ENCODE measurements at places on chromosomes 2 and 18. TPM values are rescaled to one million over a fixed set of nuclear protein-coding genes. Genes with fewer than 3 reads are reported as not detected.

TTR gene
- total RNA-seq = not detected

DSG4 gene
- not detected for total RNA-seq

CNDP1 gene
- not detected for total RNA-seq

KHK gene
- total RNA-seq = 1.2 TPM

GAREM1 gene
- 1.9 TPM for total RNA-seq

FZD7 gene
- total RNA-seq = 0.85 TPM

PAPOLG gene
- total RNA-seq = 9.1 TPM

RHBDD1 gene
- total RNA-seq = 21.0 TPM

ASXL3 gene
- not detected for total RNA-seq

SUPT7L gene
- total RNA-seq = 16.0 TPM

GALR1 gene
- not detected for total RNA-seq

OR6B2 gene
- total RNA-seq = not detected

LIPG gene
- 48.0 TPM for total RNA-seq

CHRND gene
- not detected for total RNA-seq

FBXO36 gene
- 0.75 TPM for total RNA-seq

REL gene
- total RNA-seq = 4.5 TPM

UGT1A5 gene
- not detected for total RNA-seq

NFU1 gene
- total RNA-seq = 49.0 TPM

TLX2 gene
- not detected for total RNA-seq

RND3 gene
- total RNA-seq = 58.3 TPM

TBR1 gene
- under 0.01 TPM for total RNA-seq

ARHGEF4 gene
- total RNA-seq = 0.09 TPM

SH3RF3 gene
- 6.1 TPM for total RNA-seq

VWA3B gene
- total RNA-seq = not detected

BOLL gene
- total RNA-seq = not detected

DCC gene
- total RNA-seq = under 0.01 TPM

MRO gene
- not detected for total RNA-seq

FTCDNL1 gene
- 1.4 TPM for total RNA-seq

COX7A2L gene
- total RNA-seq = 147 TPM

INO80D gene
- total RNA-seq = 5.1 TPM

SH2D6 gene
- total RNA-seq = 0.28 TPM

AKAIN1 gene
- total RNA-seq = not detected

GREB1 gene
- 0.09 TPM for total RNA-seq

TCF23 gene
- total RNA-seq = not detected

KCNJ3 gene
- not detected for total RNA-seq

CRACDL gene
- total RNA-seq = 8.7 TPM

MYOM1 gene
- 0.18 TPM for total RNA-seq

FN1 gene
- 3,205 TPM for total RNA-seq

CRYGD gene
- total RNA-seq = not detected

C2orf80 gene
- not detected for total RNA-seq

GPR45 gene
- total RNA-seq = not detected

SCYGR4 gene
- not detected for total RNA-seq

SMIM21 gene
- not detected for total RNA-seq

MARCO gene
- not detected for total RNA-seq

FKBP1B gene
- 14.8 TPM for total RNA-seq

SNTG2 gene
- not detected for total RNA-seq

GATA6 gene
- 15.4 TPM for total RNA-seq

PIEZO2 gene
- total RNA-seq = 56.4 TPM

NAT8 gene
- not detected for total RNA-seq

SCN1A gene
- not detected for total RNA-seq

SULT1C4 gene
- 9.3 TPM for total RNA-seq

MLPH gene
- not detected for total RNA-seq

CDK15 gene
- total RNA-seq = not detected

GULP1 gene
- 35.5 TPM for total RNA-seq

TEX44 gene
- not detected for total RNA-seq
